CD4-positive, alpha-beta T cell (primary cell): ENCODE measurements at places on chromosomes 1 and 21.
A peak's percentile ranks its signal among the peaks of the same experiment; 100 is the strongest.

- DNase-seq, result peak; percentile 92
These were observed 7.4 kb downstream of the EFNA4 start for GRCh38 chr1:155070721-155071569.

DNA sequence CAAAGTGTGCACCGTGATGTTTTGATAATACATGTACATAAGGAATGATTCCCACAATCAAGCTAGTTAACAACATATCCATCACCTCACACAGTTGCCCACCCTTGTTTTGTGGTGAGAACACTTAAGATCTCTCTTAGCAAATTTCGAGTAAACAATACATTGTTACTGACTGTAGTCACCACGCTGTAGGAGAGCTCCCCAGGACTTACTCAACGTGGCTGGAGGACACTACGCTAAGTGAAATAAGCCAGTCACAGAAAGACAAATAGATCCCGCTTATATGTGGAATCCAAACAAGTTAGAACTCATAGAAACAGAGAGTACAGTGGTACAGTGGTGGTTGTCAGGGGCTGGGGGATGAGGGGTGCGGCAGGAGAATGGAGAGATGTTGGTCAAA is 24.8 kb downstream of the GPR137B start:
- no peak for DNase-seq

GRCh38 chr1:85450832-85451231 is 14.1 kb downstream of the DDAH1 start:
- DNase-seq, result no peak

DNA sequence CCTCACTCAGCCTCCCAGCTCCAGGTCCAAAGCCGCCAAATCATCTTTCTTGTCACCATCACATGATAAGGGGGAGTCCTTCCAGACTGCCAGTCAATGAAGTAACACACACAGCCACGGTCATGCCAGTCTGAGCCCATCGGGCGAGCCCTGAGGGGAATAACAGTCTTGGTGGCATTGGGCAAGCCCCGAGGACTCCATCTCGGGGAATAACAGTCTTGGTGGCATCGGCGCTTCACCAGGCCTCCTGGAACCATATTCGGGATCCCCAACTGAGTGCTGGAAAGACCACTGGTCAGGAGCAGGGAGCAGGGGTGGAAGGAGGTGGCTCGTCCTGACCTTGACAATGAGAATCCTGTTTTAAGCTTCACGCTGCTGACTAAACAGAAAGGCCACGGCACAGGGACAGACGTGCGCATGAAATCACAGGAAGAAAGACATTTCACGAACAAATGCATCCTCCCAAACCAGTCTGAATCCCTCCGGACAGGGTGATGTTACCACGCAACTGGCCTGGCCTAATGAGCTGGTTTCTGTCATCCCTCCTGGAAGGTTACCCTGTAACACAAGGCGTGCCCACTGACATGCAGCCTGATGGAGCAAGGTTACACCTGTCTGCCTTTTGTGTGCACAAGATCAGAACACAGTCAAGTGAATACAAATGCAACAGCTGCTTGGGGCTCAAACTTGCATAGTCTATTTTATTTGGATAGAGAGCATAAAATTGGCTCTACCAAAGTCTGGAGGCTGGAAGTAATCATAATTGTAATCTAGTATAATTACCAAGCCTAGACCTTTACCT is 517.4 kb downstream of the KIF26B start:
- DNase-seq, result no peak

DNA sequence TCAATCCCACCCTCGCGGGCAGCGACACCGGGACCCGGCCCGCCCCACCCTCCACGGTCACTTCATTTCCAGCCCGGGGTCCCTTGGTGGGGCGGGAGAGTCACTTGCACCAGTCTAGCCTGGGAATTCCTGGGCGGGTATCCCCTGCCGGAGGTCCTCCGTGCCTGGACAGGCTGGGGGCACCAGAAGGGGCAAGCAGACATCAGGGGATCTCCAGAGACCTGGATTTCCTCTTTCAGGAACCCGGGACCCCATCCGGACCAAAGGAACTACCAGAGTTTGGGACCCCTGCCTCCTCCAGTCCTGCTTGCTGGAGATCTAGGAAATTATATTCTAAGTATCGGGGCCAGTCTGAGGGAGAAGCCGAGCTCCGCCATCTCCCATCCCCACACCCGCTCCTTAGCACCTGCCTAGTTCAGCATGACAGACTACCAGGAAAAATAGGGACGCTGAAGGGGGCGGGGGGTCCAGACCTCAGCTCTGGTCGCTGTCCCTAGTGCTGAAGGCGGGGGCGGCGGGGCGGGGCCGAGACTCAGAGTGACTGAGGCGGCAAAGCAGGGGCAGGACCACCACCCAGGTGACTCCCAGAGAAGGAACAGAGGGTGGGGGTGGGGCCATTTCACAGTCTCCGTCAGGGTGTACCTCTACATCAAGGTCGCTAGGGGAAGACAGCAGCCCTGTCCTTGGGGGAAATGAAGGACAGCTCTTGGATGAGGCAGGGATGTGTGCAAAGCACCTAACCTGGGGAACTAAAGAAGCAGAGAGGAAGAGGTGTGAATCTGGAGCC is 832 bp downstream of the HCN3 start:
- DNase-seq, result peak; percentile 72

- peak; percentile 6 for DNase-seq
These were observed 20.9 kb downstream of the HENMT1 start for GRCh38 chr1:108639899-108640560.

DNA sequence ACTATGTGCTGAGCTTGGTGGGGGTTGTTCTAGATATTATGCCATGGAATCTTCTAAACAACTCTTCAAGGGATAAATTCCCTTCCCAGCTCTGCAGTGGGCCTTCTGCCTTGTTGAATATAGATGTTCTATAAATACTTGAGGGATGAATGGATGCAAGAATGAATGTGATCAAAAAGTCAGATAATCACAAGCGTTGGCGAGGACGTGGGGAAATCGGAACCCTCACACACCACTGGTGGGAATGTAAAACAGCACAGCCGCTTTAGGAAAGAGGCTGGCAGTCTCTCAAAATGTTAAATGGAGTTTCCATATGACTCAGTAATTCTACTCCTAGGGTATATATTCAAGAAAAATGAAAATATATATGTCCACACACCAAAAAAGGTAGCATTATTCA is 19.0 kb downstream of the SDC3 start:
- DNase-seq, result no peak

DNA sequence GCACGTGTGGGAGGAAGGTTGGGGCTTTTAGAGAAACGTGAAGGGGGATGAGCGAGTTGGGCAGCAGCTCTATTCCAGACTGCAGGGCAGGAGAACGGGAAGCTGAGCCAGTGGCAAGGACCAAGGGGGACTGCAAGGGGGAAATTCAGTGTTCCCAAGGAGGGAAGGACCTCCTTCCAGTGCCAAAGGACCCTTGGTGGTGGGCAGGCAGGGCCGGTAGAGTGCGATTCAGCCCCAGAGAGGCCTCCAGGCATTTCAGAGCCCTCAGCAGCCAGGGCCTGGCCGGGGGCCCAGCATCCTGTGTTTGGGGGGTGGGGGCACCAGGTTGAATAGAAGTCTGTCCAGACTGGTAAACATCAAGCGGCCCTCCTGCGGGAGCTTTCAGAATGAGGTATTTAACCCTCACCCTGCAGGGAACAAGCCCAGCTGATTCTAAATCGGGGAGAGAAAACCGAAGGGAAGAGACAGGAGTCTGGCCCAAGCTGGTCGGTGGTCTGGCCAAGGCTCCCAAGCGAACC is 2.3 kb downstream of the COL9A2 start:
- DNase-seq, result no peak

GRCh38 chr1:218429301-218429700 is 84.2 kb downstream of the TGFB2 start:
- DNase-seq, result no peak

- no peak for DNase-seq
These were observed 180.7 kb upstream of the SGIP1 start for GRCh38 chr1:66353257-66353656.

- no peak for DNase-seq
These were observed 14.6 kb downstream of the EPHX1 start for GRCh38 chr1:225824533-225824941.
